Activated CD4-positive, alpha-beta memory T cell treated with anti-CD3 and anti-CD28 coated beads for 36 hours (primary cell): ENCODE measurements at places on chromosomes 7 and 10. TPM values are rescaled to one million over a fixed set of nuclear protein-coding genes. Genes with fewer than 3 reads are reported as not detected.
A peak's percentile ranks its signal among the peaks of the same experiment; 100 is the strongest.

DNA sequence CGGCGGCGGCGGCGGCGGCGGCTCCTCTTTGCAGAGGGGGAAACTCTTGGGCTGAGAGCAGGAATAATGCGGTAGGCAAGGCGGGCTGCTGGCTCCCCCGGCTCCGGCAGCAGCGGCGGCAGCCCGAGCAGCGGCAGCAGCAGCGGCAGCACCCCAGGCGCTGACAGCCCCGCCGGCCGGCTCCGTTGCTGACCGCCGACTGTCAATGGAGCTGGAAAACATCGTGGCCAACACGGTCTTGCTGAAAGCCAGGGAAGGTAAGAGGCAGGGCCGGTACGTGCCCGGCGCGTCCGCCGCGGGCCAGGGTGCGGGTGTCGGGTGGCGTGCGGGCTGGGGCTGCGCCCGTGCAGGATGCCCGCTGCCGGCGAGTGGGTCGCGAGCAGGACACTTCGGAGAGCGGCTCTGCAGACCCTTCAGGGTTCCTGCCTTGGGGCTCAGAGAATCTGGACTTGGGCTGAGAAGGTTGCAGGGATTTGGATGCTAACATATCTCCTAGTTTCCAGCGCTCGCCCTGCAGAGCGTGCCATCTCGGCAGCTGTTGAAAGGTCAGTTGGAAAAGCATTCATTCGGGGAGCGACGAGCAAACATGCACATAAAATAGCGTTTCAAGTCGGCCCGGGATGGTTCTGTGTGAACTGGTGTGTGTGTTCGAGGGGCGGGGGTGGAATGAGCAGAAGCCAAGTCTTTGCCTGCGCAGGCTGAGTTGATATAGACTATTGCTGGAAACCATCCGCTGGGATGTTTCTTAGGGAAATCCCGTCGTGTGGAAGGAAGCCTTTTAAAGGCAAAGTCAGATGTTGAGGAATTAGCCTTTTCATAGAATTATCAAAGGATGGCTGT, 562 bp downstream of the GRK5 start:
- peaks cover 45% of the 10 kb centered on the region for H3K4me1 ChIP-seq
- peak; percentile 60 for DNase-seq
- no peaks in the 10 kb centered on the region for H3K27me3 ChIP-seq
- peak overlapping the region; percentile 100 for H3K4me3 ChIP-seq
- H3K27ac ChIP-seq = peak overlapping the region; percentile 91

- H3K4me1 ChIP-seq = peaks cover 13% of the 10 kb centered on the region
- peaks cover 43% of the 10 kb centered on the region for H3K27me3 ChIP-seq
- H3K4me3 ChIP-seq = no peak overlapping the region
- no peaks in the 10 kb centered on the region for H3K36me3 ChIP-seq
Measured at GRCh38 chr10:87657371-87657770, 2.3 kb upstream of the PAPSS2 start.

PGAM2 gene
- 0.27 TPM for total RNA-seq

UNCX gene
- total RNA-seq = not detected

TAS2R38 gene
- not detected for total RNA-seq
